GM12878 (cell line): ENCODE measurements at places on chromosomes 13 and 19. TPM values are rescaled to one million over a fixed set of nuclear protein-coding genes. Genes with fewer than 3 reads are reported as not detected.

DNA sequence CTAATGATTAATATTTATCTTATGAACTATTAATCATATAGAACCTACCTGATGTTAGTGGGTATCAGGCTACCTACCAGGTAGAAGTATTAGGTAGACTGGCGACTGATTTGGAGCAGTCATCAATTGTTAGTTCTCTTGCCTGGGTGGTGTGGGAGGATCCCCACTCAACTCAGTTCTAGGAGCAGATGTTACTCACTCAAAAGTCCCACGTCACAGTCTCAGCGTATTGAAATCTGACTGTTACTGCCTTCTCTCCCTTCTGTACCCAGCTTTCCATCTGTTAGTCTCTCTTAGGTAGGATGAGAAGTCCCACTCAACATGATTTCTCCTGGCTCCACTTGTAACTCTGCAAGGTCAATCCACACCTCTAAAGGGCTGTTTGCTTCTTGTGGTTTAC is 102.7 kb downstream of the OLFM4 start:
- DNase-seq: no peak

The LYPD3 gene
- polyA plus RNA-seq: not detected in 2 replicates

The GAPDHS gene
- not detected in 2 replicates for polyA plus RNA-seq

DNA sequence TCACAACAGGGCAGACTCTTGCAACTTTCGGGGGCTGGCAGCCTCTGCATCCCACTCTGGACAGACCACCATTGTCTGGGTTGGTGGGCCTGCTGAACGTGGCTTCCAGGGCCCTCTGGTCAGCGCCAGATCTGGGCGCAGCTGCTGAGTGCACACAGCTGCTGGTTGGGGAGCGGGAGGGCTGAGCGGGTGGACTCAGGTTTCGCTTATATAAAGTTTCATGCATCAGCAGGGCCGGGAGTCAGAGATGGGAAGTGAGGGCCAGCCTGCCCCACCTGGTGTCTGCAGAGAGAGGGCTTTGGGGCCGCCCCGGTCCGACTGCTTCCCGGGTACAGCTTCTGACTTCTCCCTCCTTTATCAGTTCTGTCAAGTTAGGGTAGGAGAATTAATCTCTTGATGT is 6.9 kb downstream of the ARHGEF7 start:
- DNase-seq: no peak

DNA sequence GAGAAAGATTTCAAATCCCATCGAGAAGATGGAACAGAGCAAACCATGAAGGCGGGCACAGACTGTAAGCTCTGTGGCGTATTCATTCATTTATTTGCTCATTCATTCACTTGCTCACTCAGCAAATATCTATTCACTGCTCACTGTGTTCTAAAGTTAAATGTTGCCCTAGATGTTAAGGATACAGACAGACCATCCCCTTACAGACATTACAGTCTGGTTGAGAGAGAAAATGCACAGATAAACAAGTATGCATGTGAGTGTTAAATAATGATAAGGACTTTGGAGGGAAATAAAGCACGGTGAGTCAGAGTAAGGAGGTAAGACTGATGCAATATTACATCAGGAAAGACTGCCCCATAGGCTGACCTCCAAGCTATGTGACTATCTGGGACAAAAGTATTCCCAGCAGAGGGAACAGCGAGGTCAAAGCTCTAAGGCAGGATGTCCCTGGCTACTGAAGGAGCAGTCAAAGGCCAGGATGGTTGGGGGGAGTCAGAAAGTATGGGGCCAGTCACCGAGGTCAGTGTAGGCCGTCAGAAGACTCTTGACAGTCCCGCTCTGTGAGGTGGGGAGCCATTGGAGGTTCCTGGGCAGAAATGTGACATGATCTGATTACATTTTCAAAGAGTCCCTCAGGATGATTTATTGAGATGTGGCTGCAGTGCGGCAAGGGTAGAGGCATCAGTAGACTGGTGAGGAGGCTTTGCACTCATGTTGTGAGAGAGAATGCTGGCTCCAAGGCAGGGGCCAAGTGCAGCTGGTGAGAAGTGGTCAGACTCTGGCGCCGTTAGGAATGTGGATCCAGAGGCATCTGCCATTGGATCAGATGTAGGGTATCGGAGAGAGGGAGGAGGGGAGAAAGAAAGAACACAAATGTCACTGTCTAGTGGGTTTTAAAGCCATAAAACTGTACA is 37.9 kb downstream of the MBNL2 start:
- DNase-seq: no peak

- no peak for DNase-seq
Observed at GRCh38 chr19:18118420-18119012, 20.9 kb downstream of the MAST3 start.

The TNFRSF19 gene
- polyA plus RNA-seq: 44.1 and 47.5 TPM in 2 replicates

GRCh38 chr13:18991060-18991459 is 190.6 kb downstream of the TUBA3C start:
- no peak for DNase-seq

The LRRC63 gene
- polyA plus RNA-seq: 0.56 and 0.87 TPM in 2 replicates

- no peak for DNase-seq
Observed at GRCh38 chr13:107124129-107124718, 556.3 kb upstream of the ARGLU1 start.

DNA sequence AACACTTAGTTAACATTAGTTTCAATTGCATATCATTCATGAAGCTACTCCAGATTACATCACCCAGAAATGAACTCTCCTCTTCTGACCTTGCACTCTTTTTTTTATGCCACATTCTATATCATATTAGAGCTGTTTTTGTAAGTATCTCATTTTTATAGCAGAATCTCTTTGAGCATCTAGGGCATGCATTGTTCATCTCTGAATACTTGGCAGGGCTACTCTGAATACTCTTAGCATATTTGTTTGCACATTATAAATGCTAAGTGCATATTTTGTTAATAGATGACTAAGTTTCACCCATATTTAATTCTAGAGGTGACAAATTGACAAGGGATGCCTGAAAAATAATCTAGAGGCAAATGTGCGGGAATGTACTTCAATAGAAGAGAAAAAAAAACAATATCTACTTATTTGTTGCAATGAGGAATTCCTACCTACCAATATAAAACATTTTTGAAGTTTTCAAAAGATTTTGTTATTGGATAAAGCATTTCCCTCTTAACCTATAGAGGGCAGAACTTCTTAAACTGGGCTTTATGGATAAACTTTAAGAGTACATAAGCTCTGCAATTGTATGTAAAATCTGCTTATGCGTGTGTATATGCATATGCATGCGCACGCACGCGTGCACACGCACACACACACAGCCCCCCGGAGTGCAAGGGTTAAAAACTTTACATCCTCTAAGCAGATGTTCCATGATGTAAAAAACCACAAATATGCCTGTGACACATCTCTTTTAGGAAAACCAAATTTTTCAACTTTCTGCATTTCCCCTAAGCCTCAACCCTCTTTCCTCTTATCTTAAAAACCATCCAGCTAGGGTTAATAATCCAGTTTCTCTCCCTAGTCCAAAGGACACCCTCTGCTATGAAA is 73.0 kb upstream of the OXGR1 start:
- no peak for DNase-seq

GRCh38 chr19:16779539-16780163 is 49.5 kb upstream of the SIN3B start:
- no peak for DNase-seq

The FAM216B gene
- not detected in 2 replicates for polyA plus RNA-seq
